K562 (cell line): ENCODE measurements at places on chromosomes 6 and 20.

DNA sequence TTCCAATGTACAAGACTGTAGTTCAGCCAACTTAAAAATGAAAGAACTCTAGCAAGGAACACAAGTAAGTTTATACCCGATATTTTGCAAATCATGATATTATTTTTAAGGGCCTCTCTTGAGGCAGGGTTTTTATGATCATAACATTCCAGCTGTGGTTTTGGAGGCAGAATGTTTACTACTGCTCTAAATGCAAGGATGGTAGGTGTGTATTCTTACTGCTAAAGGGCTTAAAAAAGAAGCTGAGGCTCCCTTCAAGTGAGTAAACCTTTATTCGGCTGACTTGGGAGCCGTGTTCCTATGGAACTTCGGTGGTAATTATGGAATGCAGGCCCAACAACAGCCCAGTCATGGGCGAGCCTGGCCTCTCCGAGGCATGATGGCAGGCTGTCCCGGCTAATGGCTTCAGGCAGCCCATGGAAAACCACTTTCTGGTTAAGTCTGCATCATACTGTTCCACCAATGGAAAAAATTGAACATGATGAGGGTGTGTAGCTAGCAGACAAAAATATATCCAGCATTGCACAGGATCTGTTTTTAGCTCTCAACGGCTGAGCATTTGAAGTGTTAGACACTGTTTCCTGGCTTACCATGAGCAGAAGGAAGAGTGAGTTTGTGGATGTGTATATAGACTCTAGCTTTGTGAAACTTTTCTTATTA lies 111.5 kb downstream of the TIAM2 start:
- DNase-seq = no peak

- peak; percentile 46 for DNase-seq
Measured at GRCh38 chr20:58482416-58482815, 32.8 kb downstream of the APCDD1L start.

DNA sequence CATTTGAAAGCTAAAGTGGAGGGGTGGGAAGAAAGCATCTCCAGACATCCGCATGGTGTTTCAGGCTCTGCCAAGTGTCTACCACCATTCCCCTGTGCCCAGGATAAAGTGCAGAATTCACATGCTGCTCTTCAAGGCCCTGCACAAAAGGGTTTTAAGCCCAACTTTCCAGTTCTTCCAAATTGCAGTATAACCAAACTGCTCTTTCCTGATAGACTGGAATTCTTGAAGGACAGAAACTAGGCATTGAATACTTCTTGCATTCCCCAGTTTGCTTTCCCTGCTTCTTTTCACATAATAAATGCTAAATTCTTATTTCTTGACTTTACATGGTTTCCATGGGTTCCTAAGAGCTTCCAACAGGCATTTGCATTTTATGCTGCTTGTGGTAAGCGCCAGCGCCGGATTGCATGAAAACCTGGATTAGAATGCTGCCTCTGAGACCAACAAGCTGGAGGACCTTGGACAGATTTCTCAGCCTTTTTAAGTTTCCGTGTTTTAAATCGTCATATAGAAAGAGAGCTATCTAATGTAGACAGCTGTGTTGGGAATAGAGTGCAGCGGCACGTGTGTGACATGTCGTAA lies 7.9 kb downstream of the SOX4 start:
- no peak for DNase-seq

- no peak for DNase-seq
Measured at GRCh38 chr6:2982426-2983117, 11.2 kb upstream of the SERPINB6 start.

GRCh38 chr20:3423126-3423525 lies 15.7 kb upstream of the DNAAF9 start:
- no peak for DNase-seq

DNA sequence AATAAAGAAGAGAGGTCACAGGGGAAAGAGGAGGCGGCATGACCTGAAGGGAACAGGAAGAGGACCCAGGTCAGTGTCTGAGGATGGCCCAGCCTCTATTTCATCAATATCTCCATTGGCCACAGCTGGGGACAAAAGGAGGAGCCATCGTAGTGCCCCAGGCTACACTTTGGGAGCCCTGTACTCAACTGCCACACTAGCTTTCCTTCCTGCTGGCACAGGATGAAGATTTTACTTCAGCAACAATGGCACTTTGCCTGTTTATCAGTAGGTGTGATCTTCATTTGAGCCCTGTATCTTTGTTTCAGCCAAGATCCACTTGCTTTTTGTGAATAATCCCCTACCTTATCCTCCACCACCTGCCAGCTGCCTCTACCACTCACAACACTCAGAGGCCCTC lies 35.4 kb upstream of the RCAN2 start:
- no peak for DNase-seq

GRCh38 chr20:37737826-37738420 lies 44.1 kb downstream of the CTNNBL1 start:
- DNase-seq = no peak

- peak; percentile 86 for DNase-seq
Measured at GRCh38 chr6:160992061-160992979, 751 bp downstream of the MAP3K4 start.

DNA sequence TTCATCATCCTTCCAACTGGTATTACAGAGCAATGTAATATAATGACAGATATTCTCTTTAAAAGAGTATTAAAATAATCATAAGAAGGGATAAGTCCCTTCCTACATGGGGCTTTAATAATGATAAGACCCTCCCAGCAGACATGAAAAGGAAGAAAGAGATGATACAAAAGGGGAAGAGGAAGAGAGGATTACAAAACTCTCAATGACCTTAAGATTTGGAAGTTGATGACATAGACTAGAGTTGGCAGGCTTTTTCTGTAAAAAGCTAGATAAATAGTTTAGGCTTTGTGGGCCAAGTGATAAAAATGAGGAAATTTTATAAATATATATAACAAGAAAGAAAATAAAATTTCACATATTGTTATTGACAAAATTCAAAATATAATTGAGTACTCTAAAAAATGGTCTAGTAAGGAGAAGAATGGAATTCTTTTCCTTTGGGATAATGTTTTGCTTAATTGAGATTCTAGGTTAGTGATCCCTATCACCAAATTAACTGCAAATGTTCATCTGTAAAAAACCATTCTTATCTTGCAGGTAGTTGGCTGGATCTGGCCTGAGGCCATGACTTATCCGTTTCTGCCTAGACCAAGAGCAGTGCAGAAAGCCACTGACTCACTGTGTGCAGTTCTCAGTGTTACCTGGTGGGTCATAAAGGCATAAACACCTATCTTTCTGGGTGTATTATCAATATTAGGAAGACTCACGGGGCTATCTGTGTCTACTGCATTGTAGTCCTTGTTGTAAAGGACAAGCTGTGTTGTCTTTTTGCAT lies 11.0 kb downstream of the RIPOR2 start:
- no peak for DNase-seq

- DNase-seq = peak; percentile 33
Measured at GRCh38 chr6:111250791-111251354, 163.6 kb downstream of the SLC16A10 start.

- DNase-seq = no peak
Measured at GRCh38 chr20:1686151-1686748, 28.7 kb upstream of the SIRPG start.

DNA sequence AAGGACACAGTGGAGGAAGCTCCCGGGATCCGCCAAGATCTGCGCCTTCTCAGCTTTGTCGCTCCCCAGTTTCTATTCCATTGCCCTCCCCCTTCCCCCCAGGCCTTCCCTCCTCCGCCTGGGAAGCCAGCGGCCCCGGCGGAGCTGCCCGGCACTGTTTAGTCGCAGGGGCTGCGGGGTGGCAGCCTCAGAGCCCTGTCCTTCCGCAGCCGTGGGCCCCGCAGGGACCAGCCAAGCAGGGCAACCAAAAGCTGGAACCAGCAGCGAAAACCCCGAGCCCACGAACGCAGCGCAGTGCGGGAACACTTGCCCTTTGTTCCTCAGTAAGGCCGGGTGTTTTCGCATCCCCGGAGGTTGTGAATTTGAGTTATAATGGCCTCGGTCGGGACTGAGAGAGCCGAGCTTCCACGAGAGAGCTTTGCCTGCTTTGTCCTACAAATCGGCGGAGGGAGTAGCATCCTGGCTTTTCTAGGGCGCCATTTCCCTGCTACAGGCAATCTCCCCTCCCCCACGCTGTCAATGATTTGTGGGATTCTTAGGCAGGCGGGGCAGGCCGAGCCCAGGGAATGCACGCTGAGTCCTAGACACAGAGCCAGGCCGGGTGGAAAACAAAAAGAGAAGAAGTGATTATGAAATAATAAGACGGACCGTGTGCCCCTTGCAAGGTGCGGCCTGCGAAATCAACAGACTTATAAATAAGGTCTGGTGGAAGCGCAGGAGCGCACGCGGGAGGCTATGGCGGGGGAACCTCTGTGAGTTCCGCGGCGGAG lies 4.0 kb upstream of the TUBB2B start:
- DNase-seq = no peak

- no peak for DNase-seq
Measured at GRCh38 chr6:164322533-164322932, 908.0 kb downstream of the QKI start.

DNA sequence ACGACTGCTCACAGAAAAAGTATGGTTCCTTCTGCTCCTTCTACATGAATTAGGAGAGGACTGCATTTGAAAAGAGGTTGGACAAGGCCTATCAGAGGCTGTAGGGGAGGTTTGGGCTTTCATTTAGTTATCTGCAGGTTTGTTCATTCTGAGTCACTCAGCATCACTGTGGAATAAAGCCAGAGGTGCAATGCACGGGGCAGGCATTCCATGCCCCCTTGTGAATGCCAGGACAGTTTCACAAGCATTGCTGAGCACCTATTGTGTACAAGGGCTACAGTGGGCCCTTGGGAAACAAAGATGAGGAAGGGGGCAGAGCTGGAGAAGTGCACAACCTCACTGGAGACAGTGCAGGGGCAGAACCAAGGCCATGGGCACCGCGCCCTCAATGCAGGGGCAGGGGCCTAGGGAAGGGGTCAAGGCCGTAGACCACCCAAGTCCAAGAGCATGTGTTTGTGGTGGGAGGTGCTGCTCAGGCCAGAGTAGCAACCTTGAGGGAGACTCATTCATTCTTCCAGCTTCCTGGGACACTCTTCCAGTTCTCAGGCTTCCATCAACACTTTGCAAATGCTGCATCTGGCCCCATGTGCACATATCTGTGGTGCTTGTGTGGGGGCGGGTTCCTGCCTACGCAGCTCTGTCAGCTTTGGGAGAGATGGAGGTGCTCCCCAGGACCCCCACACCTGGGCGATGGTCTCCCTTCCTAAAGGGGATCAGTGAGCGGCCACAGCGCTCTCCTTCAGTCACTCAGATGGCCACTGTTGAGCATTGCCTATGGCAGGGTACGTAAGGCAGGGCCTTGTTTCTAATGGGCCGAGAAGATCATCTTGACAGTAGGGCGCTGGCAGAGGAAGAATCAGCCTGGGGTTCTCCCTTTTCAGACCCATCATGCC lies 204.5 kb downstream of the SYNDIG1 start:
- no peak for DNase-seq

DNA sequence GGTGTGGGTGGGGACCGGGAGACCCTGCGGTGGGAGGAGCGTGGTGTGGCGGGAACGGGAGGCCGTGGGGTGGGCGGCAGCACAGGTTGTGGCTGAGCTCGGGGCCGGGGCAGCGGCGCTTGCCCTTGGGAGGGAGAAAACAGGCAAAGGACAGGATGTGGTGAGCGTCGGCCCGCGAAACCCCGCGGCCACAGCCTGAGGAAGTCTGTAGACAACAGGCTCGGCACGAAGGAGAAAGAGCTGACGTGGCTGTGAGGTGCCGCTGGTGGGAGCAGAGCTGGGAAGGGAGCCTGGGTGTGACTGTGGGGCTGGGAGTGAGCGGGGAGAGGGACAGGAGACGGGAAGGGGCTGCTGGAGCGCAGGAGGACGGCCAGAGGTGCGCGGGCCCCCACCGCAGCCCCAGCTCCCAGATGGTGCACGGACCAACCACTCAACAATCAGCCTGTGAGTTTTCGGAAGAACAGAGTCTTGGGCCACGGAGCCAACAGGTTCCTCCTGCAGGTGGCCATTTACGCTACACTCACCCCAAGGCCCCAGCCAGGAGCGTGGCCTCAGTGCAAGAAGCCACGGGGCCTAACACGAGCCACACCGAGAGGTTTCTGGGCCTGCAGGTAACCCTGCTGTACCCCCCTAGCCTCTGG lies 202.8 kb downstream of the DLL1 start:
- DNase-seq = no peak

GRCh38 chr6:105545947-105546731 lies 143.3 kb upstream of the PREP start:
- no peak for DNase-seq

- DNase-seq = peak; percentile 96
Measured at GRCh38 chr6:139375226-139376016, 973 bp upstream of the CITED2 start.

- no peak for DNase-seq
Measured at GRCh38 chr20:23048283-23049200, 930 bp downstream of the THBD start.

GRCh38 chr6:89562093-89562973 lies 76.2 kb downstream of the LYRM2 start:
- DNase-seq = no peak

- no peak for DNase-seq
Measured at GRCh38 chr20:43379239-43379917, 78.3 kb upstream of the SRSF6 start.

DNA sequence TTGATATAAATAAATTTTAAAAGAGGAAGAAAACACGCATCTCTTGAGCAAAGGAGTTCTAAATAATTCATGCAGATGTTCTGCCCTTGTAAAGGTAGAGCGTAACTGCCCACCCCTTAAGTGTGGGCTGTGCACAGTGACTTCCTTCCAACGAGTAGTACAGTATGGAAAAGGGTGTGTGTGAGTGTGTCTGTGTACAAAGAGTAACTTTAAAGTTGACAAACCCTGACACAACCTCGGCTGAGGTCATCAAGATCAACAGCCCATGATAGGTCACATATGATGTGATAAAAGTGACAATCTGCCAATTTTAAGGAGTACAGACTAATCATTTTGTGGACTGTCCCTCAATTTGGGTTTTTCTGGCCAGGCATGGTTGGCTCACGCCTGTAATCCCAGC lies 225.7 kb downstream of the ATXN1 start:
- no peak for DNase-seq

- DNase-seq = no peak
Measured at GRCh38 chr6:87544474-87544735, 45.4 kb downstream of the RARS2 start.

DNA sequence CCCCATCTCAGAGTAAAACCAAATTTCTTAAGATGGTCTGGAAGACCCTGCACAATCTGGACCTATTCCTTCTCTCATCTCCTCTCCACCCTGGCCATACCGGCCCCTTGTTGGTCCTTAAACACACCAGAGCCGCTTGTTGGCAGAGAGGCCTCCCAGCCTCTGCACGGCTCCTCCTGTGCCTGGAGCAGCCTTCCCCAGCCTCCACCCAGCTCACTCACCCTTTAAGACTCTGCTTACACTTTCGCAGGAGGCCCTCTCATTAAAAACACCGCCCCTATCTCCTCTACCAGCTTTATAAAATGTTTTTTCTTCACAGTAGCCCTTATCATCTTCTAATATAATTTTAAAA lies 49.8 kb downstream of the BANF2 start:
- DNase-seq = no peak
